ENCODE measurements at places on chromosomes 1 and 21. TPM values are rescaled to one million over a fixed set of nuclear protein-coding genes. Genes with fewer than 3 reads are reported as not detected.

The CAP1 gene
- 257 TPM for total RNA-seq

The GJA4 gene
- total RNA-seq, result 4.9 TPM

The SFN gene
- 0.80 TPM for total RNA-seq

The MGST3 gene
- 167 TPM for total RNA-seq

The SERPINC1 gene
- 1.6 TPM for total RNA-seq

The LIN28A gene
- not detected for total RNA-seq

The PLA2G2D gene
- not detected for total RNA-seq

The SASS6 gene
- 2.0 TPM for total RNA-seq

The COL24A1 gene
- total RNA-seq, result 0.34 TPM

The CACNA1S gene
- not detected for total RNA-seq

The KRTAP19-1 gene
- total RNA-seq, result not detected

Measured in ovary (tissue), 10 donors.